Left hindlimb (tissue), 1 donor: ENCODE measurements at places on chromosomes 6 and 20.

DNA sequence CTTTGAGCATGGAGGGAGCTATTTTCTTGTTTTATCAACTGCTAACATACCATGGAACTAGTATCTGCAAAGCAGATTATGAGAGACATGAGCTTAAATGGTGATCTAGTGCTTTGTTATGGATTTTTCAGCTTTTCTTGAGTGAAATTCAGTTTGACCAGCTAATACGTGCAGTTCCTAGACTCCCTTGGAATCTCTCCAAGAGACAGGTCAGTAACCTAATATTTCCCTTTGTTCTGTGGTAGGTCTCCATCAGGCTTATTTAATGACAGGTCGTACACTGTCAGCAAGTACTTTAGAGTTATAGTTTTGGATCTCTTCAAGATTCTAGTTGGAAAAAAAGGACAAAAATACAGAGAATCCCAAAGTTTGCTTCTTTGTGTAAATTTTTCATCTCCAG is 43.9 kb downstream of the HDAC2 start:
- no peak for DNase-seq

GRCh38 chr6:40389254-40389653 is 197.9 kb downstream of the LRFN2 start:
- DNase-seq, result no peak

DNA sequence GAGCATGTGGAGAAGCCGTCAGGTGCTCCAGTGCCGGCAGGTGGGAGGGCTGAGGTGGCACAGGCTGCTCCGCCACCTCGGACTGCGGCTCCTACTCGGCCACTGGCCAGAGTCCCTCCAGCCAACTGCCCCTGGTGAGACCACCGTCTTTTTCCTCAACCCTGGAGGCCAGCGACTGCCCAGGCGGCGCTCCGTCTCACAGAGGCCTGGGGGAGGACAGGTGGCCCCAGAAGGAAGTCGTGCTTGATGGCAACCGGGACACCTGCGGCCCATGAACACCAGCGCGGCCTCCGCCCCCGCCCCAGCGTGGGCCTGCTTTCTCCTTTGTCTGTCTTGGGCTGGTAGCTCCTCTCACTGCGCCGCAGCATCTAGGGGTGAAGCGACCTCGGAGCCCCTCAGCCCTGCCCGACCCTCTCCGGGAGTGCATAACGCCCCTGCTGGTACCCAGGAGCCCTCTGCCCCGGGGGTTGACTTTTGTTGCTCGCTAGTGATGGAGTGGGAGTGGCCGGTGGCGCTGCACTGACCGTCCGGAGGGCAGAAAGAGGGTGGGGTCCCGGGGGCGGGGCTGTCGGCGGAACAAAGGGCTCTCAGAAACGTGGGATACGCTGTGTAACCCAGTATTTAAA is 706 bp upstream of the TUBB2B start:
- DNase-seq, result no peak

GRCh38 chr6:69084746-69085335 is 449.8 kb downstream of the ADGRB3 start:
- no peak for DNase-seq

DNA sequence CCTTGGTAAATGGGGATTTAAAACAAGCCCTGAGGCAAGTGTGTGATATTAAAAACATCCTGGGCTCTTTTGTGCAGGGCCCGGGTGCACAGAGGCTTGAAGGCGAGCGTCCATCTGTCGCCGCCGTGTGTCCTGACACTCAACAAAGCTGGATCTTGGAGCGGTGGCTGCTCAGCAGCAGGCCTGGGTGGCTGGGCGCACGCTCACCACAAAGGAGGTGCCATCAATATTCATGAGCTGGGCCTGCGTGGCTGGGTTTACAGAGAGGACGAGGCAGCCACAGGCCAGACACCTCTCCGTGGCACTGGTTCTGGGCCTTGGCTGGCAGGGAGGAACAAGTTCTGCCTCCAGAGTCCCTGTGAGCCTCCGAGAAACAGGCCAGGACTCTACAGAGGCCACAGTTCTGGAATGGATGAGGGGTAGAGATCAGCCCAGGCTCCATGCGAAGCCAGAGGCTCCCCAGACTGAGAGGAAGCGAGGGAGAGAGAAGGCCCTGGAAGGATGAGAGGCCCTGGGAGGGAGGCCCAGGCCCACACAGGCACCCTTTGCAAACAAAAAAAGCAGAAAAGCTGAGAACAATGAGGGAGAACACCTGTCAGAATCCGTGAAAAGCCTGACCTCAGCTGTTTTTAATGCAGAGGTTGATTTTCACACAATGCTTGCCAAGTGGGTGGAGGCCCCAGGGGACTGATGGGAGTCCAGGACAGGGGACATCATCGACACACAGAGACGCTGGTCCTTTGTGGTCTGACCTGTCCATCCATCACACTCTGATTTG is 21.9 kb downstream of the BHLHE23 start:
- DNase-seq, result no peak

- no peak for DNase-seq
These were observed 68.6 kb downstream of the GFRAL start for GRCh38 chr6:55395871-55396270.

- DNase-seq, result no peak
These were observed 134.8 kb downstream of the PXDC1 start for GRCh38 chr6:3616565-3617176.

DNA sequence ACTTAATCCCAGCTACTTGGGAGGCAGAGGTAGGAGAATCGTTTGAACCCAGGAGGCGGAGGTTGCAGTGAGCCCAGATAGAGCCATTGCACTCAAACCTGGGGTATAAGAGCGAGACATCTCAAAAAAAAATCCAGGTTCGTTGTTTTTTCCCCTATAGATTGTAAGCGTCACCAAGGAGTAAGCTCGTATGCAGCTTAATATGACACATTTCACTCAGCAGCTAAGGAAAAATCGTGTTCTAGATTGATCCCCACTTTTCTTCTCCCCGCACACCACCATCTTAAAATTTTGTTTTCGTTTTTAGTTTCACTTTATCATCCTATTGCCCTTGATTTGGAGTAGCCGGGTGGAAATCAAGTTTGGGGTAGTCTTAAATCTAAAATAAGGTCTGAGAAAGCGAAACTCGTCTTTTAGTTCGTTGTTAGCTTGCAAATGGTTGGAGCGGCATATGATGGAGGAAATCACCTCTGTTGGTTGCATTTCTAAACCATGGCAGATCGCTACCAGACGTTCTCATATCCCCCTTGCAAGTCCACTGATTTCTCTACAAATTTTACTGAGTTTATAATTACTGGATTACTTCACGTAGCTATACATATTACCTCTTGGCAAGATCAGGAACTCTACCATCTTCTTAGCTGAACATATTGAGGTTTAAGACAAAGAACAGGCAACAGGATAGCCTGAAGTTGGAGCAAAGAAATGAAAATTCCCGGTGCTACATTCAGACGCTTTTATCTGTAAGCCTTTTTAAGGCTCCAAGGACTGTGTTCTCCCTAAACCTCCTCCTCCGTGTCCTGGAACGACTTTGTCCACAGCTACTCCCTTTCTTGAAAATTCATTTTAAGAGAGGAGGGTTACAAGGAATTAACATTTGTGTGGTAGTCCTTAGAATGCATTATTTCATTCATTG is 91.1 kb upstream of the BTN3A2 start:
- DNase-seq, result no peak

- no peak for DNase-seq
These were observed 245.8 kb downstream of the PKHD1 start for GRCh38 chr6:51841626-51842025.

DNA sequence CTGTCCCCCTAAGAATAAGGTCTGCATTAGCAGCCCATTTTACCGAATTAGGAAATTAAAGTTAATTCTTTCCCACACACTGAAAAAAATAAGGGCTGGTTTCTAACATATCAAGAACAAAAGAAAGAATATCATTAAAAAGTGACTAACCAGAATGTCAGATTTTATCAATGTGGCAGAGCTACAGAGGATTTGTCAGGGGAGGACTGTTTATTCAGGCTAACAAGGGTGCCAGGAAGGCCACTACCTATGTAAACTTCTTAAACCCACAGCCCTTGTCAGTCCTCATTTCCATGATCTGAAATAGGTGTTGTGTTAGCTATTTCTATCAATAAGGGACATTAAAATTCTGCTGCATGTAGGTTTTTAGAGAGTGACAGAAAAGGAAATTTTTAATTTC is 76.4 kb downstream of the BACH2 start:
- no peak for DNase-seq

- DNase-seq, result no peak
These were observed 151.1 kb upstream of the JAG1 start for GRCh38 chr20:10824750-10825500.

DNA sequence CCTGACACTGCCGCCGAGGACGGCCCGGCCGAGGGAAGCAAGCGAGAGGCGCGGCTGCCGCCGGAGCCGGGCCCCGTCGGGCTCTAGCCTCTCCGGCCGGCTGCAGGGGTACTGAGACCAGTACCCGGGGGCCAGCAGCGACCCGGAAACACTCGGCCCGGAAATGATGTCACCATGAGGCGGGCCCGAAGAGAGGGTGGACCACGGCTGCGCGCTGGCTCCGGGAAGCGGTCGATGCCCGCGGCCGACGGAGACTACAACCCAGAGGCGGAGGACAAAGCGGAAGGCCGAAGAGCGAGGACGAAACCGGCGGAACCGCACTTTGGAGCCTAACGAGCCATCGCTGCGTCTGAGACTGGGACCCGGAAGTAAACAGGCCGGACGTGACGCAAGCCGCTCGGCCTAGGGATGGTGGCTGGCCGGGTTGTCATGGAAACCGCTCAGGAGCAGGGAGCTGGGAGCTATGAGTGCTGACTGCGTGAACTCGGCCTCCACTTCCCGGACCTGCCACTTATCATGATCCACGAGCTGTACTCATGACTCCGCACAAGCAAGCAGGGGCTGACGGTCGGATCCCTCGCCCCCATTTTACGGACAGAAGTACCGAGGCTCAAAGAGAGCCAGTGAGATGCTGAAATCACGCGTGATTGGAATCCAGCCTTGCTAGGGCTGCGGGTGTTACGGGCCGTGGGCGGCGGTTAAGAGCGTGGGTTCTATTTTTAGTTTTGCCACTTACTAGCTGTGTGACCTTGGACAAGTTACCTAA is at the start of gene SPATA2:
Gene SPATA2, minus strand, starts transcription at position 150 of the 766 bp plus-strand sequence. CDS start 7,039 bp downstream, outside the sequence.
- peak; percentile 94 for DNase-seq

DNA sequence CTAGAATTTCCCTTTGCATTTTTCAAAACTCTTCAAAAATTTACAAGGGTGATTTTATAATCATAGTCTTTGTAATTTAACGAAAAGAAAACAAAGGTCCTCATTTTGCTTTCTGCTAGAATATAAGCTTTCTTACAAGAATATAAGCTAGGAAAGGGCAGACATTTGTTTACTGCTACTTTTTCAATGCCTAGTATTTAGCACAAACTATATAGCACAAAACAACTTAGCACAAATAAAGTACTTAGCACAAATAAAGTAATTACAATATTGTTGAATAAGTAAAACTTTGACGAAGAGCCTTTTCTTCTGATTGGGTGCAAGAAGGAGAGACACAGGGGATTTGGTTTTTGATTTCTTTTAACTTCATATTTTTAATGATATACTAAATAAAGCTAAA is 87.8 kb downstream of the BCAS1 start:
- DNase-seq, result no peak

- no peak for DNase-seq
These were observed 172.8 kb downstream of the GJA1 start for GRCh38 chr6:121608270-121608669.

DNA sequence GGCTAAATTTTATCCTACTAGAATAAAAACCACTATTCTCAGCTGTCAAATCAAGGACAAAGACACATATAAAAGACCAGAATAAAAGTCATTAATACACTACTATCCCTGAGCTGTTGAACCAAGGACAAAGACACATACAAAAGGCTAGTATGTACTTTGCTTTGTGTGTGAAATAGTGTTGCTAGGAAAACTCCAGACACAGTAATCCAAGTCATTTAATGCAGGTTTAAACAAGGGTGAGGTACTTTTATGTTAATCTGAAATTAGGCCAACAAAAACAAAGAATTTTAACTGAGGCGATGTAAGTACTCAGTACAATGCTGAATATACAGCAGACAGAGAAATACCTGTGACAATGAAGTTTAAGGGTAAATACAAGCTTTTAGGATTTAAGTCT is 18.9 kb downstream of the GCLC start:
- no peak for DNase-seq
